Cortex of kidney (tissue), 1 donor: ENCODE measurements at places on chromosomes 4 and X.

DNA sequence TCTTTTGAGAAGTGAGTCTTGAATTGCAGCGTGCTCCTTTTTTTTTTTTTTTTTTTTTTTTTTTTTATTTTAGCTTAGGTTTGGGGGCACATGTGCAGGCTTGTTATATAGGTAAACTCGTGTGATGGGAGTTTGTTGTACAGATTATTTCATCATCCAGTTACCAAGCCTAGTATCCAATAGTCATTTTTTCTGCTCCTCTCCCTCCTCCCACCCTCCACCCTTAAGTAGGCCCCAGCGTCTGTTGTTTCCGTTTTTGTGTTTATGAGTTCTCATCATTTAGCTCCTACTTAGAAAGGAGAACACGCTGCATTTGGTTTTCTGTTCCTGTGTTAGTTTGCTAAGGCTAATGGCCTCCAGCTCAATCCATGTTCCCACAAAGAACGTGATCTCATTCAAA lies 81.3 kb upstream of the TSPAN5 start:
- no peak for DNase-seq

DNA sequence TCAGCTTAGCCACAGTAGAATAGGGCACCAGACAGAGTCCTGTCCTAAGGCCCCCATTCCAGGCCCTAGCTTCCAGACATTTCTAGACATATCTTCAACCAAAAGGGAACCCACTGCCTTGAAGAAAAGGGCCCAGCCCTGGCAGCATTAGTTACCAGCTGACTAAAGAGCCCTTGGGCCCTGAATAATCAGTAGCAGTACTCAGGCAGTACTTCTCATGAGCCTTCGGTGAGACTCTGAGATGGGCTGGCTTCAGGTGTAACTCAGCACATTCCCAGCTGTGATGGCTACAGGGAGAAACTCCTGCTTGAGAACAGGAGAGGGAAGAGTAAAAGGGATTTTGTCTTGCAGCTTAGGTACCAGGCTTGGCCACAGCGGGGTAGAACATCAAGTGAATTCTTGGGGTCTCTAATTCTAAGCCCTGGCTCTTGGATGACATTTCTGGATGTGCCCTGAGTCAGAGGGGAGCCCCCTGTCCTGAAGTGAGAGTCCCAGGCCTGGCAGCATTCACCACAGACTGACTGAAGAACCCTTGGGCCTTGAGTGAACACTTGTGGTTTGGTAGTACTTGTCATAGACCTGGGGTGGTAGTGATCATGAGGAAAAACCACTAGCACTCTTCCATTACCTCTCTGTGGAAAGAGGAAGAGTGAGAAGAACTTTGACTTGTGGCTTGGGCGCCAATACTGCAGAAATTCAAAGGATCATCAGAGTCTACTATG lies 170.1 kb downstream of the ATP10D start:
- DNase-seq = no peak

DNA sequence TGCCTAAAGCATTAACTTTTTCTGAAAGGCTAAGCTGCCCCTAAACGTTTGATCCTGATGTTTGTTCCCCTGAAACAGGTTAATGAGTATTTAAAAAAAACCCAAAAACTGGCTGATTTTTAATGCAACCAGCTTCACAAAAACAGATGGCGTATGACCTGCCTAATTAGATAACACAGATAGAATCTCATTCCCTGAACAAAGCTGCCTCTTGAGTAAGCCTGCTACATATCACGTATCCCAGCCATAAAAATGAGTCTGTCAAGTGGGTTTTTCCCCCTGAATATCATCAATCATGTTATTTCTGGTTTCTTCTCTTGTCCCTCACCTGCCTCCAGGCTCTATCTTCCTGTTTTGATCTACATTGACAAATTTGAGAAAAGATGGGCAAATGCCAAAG lies 154.2 kb upstream of the FAM9B start:
- no peak for DNase-seq

- DNase-seq = no peak
Observed at GRCh38 chr4:54254116-54254914, 25.2 kb downstream of the PDGFRA start.

GRCh38 chr4:7403001-7403400 lies 31.7 kb downstream of the PSAPL1 start:
- no peak for DNase-seq

DNA sequence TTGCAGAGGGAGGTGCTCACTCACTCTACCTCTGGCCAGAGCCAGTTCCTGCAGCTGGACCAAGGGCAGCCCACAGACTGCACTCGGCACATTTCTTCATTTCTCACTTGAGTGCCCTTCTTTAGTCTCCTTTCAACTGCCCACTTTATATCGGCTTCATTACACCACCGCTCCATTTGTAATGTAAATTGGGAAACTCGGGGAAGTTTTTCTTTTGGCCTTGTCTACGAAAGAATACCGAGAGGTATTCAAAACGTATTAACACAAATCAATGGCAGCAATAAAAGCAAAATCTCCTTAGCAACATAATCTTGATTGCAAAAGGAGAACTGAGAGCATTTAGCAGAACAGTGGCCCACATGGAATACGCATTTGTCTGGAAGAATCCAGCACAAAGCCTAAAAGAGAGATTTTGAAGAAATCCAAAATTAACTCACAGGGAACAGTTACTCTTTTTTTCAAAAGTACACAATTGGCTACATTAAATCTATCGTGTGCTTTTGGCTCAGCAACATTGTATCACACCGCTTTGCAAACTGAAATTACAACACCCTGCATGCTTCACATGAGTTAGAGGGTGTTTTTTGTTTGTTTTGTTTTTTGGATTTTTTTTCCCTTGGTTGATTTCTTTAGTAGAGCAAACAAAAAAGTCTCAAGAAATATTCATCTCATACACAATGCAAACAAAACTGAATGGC lies 62.6 kb downstream of the CHIC2 start:
- no peak for DNase-seq

- DNase-seq = no peak
Observed at GRCh38 chr4:39085891-39086290, 23.9 kb downstream of the KLHL5 start.

DNA sequence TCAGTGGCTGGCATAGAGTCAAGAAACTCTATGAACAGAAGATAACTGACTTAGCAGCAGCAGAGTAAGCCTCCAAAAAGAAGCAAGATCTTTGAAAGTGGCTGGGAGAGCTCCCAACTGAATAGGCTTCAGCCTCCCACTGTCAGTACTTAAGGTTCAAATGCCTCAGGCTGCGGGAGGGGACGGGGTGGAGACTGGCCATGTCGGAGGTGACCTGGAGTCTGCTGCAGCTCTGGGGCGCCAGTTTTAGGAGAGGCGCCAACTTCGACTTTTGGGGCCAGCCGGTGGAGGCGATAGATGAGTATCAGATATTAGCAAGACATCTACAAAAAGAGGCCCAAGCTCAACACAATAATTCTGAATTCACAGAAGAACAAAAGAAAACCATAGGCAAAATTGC lies 67.3 kb downstream of the TMEM144 start:
- no peak for DNase-seq

DNA sequence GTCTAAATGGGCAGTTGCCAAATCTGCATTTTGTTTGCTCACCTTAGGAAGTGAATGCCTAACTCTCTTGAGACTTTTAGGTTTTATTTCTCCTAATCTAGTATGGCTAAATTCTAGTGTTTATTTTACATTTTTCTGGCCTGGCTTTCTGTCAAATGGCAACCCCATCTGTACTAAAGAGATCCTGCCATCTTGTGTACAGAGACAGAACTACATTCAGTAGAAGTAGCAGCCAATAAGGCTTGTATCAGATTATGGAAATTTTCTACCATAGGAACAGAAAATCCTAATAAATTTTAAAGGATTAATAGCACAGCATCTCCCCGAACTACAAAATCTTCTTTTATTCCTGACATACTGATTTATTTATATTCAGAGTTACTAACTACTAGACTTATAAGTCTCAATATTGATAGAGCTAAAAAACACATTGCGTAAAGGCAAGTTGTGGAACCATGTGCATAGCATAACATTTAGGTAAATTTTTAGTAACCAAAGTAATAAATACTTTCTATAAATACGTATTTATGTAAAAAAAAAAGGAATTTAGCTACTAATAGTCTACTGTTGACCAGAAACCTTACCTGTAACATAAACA lies 45.5 kb downstream of the TMEM144 start:
- no peak for DNase-seq

GRCh38 chr4:142705820-142706219 lies 140.3 kb downstream of the INPP4B start:
- DNase-seq = no peak

GRCh38 chrX:50536955-50537354 lies 66.3 kb upstream of the DGKK start:
- no peak for DNase-seq

- DNase-seq = no peak
Observed at GRCh38 chr4:6338951-6339817, 69.5 kb downstream of the WFS1 start.

- DNase-seq = no peak
Observed at GRCh38 chr4:95220205-95221175, 328.3 kb downstream of the UNC5C start.

DNA sequence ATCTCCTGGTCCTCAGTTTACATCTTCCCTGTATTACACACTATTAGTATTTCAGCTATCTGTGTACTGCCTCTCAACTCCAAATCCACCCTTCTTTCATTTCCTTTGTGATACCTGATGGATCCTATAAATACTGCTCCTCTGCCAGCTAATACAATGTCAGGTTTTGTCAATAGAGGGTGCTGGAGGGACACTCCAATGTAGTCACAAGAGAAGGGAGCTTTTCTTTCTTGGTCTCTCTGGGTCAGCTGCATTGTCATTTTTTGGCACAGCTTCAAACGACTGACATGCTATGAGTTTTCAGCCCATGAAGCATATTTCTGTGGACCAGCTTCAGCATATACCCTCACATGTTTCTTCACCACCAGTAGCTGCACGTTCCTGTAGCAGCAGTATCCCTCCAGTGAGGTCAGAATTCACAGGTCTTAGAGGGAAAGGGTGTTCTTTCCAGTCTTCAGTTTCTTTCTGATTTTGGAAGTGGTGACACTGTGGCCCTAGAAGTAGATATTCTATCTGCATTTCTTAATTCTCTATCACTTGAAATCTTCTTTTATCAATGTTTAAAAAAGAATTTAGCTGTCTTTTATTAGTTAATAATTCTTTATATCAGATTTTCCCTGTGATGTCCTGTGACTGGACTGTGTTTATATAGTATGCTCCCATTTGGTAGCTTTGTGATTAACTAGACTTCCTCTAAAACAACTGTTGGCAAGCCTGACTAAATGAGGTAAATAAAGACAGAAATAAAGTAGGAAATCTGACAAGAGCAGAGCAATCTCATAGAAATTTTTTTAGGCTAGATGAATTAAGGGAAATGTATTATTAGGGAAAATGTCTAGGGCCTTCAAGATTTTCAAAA lies 60.6 kb downstream of the GABRA2 start:
- DNase-seq = no peak

DNA sequence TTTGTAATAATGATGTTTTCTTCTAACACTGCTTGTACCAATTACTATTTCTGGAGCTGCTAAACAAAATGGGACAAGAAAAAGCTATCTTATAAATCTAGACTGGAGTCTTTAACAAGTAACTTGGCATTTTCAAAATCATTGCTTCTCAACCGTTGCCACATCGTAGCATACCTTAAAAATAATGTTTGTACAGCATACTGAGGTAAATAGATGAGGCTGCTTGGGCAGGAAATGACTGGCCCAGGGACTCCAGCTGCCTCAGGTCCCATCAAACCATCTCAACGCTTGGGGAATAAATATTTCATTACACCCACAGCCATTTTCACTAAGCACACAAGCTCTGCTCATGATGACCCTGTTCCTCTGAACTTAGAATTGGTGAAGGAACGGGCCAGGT lies 115.1 kb downstream of the SPANXA1 start:
- no peak for DNase-seq

DNA sequence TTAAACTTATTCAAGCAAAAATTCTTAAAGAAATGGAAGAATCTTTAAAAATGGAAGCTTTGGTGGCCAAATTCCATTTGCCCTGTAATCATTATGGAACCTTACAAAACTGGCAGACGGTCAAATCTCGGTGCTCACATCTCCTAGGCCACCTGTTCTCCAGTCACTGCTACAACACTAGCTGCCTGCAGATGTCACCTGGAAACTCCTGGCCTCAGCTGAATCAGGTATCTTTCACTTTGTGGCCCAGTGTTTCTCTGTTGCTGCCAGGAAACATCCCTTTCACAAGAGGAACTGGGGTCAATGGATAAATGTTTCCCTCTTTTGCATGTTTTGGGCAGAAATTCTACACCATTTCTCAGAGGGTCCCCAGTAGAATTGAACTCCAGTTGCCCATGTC lies 4.2 kb upstream of the CXCL3 start:
- DNase-seq = no peak

- no peak for DNase-seq
Observed at GRCh38 chrX:153947009-153947769, 2.7 kb upstream of the RENBP start.

GRCh38 chr4:141705747-141706377 lies 69.5 kb downstream of the IL15 start:
- DNase-seq = no peak

DNA sequence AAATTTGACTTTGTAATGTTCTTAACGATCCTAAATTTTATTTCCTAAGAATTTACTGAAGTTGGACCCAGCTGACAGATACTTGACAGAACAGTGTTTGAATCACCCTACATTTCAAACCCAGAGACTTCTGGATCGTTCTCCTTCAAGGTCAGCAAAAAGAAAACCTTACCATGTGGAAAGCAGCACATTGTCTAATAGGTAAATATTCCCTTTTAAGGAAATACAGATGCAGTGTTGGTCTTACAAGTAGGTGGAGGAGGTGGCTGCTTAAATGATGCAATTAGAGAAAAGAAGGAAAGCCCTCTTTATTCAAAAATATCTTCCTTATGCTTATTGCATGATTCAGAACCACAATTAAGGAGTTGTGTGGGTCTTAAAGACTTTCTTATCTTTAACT lies 73.5 kb downstream of the RS1 start:
- no peak for DNase-seq

DNA sequence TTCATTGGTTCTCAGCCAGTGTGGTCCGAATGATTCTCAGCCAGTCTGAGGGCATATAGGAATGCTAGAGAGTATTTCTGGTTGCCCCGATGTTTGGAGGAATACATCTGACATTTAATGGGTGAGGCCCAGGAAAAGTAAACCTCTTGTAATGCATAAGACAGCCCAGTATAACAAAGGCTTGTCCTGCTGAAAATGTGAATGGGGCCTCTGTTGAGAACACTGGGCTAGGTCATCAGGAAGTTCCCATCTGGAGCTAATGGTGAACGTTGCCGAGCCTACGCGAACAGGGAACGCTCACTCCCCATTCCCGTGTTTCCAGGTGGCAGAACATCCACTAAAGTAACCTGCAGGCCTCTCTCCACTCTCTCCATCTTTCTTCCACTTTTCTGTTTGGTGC lies 132.0 kb upstream of the CLNK start:
- no peak for DNase-seq

GRCh38 chr4:71765350-71765749 lies 18.5 kb downstream of the GC start:
- no peak for DNase-seq

DNA sequence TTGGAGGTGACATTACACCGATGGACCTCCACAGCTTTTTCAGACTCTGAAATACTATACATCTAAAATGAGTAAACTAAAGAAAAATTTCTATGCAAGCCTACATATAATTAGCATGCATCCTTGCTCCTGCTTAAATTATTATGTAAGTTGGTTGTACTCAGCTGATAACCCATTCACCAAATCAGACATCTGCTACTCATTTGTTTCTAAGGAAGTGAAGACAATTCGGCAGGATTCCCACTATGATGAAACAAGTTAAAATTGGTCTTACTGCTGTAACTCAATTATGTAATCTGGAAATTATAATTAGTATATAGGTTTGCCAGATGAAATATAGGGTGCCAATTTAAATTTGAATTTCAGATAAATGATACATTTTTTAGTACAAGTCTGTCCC lies 59.5 kb upstream of the FGF13 start:
- no peak for DNase-seq

GRCh38 chr4:124343661-124344171 lies 368.8 kb downstream of the ANKRD50 start:
- DNase-seq = no peak
